ENCODE measurements at places on chromosomes 13 and 19.
A peak's percentile ranks its signal among the peaks of the same experiment; 100 is the strongest.

GRCh38 chr13:33150662-33151061 is 134.4 kb downstream of the KL start:
- no peak for DNase-seq

DNA sequence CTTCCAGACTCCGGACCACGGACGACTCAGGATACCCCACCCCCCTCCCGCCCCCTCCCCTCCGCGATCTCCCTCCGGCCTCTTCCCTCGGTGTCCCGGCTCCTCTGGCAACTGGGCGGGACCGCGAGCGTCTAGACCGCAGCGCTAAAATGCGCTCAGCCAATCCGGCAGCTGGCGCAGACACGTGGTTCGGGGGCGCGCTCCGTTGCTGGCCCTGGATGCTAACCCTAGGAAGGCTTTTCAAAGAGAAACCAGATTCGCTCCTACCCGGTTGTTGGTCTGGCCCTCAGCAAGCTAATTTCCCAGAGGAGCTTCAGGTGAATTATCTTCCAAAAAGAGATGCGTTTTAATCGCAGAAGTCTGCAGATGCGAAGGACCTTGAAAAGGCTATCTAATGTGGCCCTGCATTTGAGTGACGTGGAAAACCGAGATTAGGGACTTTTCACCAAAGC is at the start of gene DZIP1:
Gene DZIP1, minus strand, starts transcription at position 106 of the 452 bp plus-strand sequence. CDS start 2,677 bp downstream, outside the sequence.
- DNase-seq: peak; percentile 27

DNA sequence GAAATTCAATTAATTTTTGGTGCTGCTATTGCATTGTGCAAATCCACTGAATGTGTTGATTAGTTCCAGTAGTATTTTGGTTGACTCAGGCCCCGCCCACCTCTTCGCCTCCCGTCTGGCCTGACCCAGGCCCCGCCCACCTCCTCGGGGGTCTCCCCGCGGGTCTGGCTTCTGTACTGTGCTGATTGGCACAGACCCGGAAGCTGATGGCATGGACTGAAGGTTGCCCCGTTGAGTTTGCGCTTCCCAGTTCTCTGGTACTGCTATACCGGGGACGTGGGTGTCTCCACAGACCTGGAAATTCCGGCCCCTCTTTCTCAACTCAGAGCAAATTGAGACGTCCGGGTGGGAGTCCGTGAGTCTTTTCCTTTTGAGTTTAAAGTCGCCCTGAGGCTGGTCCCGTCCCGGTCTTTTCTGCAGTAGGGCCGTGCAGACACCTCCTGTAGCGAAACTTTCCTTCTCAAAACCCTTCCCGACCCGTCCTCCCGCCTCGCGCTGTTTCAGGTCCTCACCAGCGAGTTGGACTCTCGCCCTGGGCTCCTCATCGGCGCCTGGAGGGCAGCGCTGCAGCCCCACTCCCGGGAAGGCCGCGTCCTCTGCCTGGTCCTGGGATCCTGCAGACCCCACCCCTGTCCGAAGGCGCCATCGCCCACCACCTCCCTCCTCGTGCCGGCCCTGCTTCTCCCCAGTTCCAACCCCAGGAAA is 14.8 kb downstream of the ZNF701 start:
- DNase-seq: no peak

- DNase-seq: no peak
These were observed 238.6 kb upstream of the CSNK1A1L start for GRCh38 chr13:37344056-37344455.

DNA sequence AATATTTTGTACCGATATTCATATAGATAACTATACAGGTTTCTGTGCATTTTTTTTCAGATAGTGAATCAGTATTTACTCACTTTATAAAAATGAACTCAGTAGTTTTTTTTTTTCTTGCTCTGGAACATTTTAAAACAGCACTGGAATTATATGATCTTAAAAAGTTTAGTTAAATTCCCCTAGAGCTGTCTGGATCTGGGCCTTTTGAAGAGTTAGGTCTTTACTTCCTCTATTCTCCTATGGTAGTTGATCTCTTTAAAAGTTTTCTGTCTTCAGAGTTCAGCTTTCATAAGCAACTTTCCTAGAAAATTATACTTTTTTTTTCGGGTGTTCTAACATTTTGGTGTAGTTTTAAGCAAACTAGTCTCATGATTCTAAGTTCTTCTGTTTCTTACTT is 21.8 kb upstream of the RBM26 start:
- DNase-seq: no peak

DNA sequence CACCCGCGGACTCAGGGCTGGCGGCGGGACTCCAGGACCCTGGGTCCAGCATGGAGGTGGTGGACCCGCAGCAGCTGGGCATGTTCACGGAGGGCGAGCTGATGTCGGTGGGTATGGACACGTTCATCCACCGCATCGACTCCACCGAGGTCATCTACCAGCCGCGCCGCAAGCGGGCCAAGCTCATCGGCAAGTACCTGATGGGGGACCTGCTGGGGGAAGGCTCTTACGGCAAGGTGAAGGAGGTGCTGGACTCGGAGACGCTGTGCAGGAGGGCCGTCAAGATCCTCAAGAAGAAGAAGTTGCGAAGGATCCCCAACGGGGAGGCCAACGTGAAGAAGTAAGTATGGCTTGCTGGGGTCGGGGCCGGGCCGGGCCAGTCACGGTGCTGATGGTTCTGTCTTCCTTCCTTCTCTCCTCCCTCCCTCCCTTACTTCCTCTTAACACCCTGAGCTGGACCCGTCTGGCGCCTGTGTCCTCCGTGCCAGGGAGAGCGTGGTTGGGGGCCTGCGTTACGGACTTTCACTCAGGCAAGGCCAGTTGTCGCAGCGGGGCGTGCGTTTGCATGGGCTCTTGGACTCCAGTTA is 1.4 kb downstream of the STK11 start:
- DNase-seq: no peak

DNA sequence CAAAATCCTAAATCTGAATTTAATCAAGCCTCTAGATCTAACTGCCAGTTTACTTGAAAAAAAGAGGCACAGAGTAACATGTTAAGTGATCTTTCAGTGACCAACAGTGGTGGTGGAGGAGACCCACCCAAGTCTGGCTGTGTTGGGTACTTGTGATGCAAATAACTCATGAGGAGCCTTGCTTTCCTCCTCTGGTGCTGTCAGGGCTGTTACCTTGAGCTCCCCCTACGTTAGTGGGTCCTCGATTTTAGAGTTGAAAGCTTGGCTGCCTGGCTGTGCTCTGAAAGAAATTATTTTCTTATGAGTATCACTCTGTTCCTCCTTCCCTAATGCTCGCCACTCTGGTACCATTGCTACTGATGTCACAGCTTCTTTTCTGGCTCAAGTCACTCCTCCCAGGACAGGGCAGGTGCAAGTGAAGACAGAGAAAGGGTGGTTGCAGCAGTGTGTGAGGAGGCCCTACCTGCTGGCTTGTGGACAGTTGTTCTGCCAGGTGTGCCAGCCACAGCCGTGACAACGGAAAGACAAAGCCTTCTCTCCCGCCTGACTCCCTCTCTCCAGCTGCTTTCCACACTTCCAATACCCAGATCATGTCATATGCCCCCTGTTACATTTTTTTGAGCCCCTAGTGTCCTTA is 6.5 kb upstream of the SUPT20H start:
- no peak for DNase-seq

GRCh38 chr13:30841154-30841553 is 64.9 kb upstream of the MEDAG start:
- no peak for DNase-seq

GRCh38 chr13:59495936-59496512 is 667.7 kb downstream of the DIAPH3 start:
- DNase-seq: no peak

DNA sequence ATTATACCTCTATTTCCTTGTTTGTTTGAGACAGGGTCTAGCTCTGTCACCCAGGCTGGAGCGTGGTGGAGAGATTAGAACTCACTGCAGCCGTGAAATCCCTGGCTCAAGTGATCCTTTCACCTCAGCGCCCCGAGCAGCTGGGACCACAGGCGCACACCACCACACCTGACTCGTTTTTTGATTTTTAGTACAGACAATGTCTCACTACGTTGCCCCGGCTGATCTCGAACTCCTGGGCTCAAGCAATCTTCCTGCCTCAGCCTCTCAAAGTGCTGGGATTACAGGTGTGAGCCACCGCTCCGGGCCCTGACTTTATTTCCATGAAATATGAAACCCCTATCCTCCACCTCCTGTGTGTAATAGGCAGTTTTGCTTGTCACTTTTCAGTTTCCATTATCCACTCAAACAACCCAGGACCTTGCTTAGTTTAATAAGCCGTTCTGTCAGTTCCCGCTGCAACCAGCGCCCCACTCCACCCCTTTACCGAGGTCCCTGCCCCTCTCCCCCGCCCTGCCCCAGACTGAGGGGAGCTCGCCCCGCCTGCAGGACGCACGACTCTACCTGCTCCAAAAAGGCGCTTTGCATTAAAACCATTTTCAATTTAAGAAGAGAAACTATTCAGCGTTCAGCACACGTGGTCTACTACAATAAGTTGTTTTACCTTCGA is 16.9 kb downstream of the ZNF816 start:
- no peak for DNase-seq

GRCh38 chr19:932648-933552 is 7.1 kb downstream of the ARID3A start:
- DNase-seq: no peak

DNA sequence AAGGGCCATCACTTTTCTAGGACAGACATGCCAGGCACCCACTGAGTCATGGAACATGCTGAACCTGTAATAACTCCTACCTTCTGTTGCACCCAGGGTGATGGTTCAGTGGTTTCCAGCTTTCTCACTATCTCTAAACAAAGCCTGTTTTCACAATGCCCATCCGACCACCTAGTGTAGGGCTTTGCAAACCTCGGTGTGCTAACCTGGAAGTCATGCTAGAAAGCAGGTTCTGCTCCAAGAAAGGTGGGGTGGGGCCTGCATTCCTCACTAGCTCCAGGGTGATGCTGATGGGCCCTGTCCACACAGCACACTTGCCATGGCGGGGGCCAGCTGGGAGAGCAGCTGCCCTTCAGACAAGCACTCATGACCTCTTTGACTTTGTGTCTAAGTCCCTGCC is 43.4 kb downstream of the COL4A2 start:
- DNase-seq: no peak

GRCh38 chr13:93180356-93180969 is 46.1 kb upstream of the GPC6 start:
- DNase-seq: no peak

DNA sequence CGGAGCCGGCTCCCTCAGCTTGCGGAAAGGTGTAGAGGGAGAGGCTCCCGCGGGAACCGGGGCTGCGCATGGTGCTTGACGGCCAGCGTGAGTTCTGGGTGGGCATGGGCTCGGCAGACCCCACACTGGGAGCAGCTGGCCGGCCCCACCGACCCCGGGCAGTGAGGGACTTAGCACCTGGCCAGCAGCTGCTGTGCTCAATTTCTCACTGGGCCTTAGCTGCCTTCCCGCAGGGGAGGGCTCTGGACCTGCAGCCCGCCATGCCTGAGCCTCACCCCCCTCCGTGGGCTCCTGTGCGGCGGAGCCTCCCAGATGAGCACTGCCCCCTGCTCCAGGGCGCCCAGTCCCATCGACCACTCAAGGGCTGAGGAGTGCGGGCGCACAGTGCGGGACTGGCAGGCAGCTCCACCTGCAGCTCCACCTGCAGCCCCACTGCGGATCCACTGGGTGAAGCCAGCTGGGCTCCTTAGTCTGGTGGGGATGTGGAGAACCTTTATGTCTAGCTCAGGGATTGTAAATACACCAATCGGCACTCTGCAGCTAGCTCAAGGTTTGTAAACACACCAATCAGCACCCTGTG is 1141.8 kb downstream of the PCDH17 start:
- DNase-seq: no peak

DNA sequence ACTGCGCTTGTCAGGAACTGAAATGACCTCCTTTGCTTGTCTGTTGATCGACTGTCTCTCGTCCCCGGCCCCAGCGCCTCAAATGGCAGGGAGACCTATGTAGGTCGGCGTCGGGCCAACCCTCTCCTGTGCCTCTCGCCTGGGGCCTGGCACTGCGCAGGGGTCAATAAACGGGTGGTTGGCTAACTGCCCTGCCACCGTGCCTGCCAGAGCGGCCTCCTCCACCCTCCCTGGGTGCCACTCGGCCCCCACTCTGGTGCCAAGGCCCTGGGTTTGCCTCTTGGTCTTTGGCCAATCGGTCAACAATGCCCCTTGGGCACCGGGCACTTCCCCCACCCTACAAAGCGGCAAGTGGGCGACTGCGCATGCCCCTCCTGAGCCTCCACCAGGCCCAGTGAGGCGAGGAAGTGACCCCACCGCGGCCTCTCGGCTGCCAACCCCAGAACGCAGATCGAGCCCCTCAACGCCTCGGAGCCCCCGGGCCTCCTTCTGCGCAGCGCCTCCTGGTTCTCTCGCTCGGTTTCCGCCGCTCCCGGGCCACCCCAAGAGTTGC is 1.1 kb downstream of the KEAP1 start:
- peak; percentile 43 for DNase-seq

DNA sequence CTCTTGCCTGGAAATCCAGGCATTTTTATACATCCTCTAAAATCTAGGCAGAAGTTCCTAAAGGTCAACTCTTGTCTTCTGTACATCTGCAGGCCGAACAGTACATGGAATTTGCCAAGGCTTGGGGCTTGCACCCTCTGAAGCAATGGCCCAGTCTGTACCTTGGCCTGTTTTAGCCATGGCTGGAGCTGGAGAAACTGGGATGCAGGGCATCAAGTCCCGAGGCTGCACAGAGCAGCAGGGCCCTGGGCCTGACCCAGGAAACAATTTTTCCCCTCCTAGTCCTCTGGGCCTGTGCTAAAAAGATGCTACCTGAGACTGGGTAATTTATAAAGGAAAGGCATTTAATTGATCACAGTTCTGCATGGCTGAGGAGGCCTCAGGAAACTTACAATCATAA is 520.8 kb upstream of the MIR17HG start:
- no peak for DNase-seq

GRCh38 chr13:33629605-33630360 is 188.2 kb upstream of the RFC3 start:
- no peak for DNase-seq

- DNase-seq: no peak
These were observed 10.6 kb downstream of the ABHD17A start for GRCh38 chr19:1874554-1875185.

DNA sequence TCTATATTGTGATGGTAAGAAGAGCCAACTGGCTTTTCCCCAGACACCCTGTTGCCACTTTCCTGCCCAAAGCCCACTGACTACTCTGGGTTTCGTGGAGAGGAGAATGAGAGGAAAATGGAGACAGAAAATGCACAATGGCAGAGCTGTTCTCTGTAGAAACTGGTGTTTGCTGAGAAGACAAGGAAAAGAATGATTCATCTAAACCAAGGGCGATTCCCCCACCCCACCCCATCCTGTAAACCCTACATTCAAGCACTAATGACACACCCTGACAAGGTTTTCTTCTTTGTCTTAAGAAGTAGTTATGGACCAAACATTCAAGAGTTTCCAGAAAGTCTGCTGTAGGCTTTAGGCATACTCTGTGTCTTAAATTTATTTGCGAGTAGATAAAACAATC is 68.8 kb downstream of the DOCK9 start:
- DNase-seq: no peak

DNA sequence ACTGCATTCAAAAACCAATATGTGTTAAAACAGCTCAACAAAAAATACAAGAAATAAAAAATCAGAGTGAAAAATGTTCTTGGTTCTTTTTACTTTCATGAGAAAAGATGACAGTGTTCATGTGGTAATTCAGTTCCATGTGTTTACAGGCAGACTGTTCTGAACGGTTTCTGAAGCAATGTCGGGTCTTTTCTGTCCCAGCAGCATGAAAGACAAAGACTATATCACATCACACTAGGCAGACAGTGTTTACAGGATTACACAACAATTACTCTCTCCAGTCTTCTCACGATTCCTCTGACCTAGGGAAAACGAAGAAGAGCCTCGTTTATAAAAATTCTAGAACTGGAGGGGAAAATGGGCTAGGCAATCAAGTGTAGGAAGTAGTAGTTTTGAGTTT is 83.4 kb downstream of the UBL3 start:
- DNase-seq: no peak

- no peak for DNase-seq
These were observed 529 bp downstream of the LONP1 start for GRCh38 chr19:5719274-5719960.

- DNase-seq: no peak
These were observed 2.5 kb upstream of the KEAP1 start for GRCh38 chr19:10505583-10506229.
